ENCODE measurements at places on chromosomes 5 and 9.

DNA sequence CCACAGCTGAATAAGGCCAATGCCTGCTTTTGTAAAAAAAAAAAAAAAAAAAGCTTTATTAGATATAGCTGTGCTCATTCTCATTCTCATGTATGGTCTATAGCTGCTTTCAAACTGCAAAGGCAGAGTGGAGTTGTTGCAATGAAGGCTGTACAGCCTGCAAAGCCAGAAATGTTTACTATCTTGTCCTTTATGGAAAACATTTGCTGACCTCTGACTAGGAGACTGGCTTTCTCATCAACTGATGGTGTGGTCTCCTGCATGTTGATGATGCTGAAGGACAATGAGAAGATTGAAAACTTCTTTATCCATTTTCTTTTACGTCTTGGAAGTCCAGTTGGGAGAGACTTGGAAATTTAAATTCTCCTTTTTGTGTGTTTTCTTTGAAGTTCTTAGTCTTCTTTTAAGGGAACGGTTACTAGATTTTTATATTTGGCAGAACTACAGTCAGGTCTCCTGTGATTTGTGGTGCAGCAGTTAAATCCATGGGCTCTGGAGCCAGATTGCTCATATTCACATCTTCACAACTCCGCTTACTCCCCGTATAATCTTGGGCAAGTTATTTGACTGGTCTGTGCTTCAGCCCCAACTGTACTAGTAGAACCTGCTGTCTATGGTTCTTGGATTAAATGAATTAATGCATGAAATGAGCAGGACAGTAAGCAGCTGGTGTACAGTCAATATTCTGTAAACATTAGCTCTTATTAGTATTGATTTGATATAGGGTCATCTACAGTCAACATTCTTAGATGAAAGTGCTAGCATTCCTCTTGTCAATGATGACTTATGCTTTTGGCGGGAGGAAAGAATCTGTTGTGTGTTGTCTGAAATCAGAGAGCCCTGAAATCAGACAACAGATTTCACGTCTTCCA is 39.7 kb upstream of the BASP1 start:
- DNase-seq: no peak

- DNase-seq: no peak
Measured at GRCh38 chr5:66551945-66552344, 44.2 kb upstream of the MAST4 start.

- no peak for DNase-seq
Measured at GRCh38 chr5:35863159-35863558, 6.5 kb downstream of the IL7R start.

DNA sequence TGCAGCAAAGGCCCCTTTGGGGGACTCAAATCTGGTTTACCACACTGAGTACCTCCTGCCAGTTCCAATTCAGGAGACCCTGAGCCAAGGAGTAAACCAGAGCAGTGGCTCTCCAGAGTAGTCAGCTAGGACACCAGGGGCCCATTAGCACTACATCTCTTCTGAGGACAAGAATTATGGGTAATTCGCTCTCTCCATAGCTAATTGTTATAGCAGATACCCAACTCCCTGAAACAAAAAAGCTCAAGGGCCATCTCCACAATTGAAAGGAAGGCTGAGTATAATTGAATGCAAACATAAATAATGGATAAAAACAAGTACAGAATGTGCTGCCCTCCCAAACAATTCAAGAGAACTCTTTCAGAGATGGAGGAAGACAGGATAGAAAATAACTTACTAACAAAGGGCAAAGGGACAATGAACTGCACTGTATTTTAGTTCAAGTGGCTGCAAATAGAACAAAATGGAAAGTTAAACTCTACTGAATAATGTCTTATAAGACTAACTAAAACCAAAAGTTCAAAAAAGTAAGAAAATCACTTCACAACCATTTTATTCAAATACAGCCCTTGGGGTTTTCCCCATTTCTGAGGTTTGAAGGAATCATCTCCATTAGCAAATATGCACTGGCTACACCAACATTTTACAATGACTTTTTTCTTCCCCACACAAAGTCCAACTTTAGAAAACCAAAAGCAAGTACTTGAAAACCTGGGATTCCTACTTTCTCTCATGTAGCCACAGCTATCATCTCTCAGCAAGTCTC is 118.8 kb downstream of the SIL1 start:
- DNase-seq: no peak

DNA sequence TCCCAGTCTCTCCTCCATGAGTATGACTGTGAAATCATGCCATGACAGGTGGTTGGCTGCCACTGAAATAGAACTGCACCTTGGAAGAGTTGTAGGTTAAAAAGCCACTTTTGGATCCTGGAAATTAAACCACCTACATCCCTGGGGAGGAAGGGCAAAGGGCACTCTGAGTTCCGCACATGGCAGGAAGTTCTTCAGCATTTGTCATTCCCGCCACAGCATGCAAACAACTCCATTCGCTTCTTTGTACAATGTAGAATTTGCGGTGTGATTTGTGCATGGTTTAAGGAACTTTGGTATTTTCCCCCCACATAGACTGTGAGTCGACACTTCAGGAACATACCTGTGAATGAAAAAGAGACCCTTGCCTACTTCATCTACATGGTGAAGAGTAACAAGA is 9.8 kb downstream of the SAP30L start:
- no peak for DNase-seq

GRCh38 chr5:167245868-167246267 is 1045.6 kb upstream of the WWC1 start:
- DNase-seq: no peak

DNA sequence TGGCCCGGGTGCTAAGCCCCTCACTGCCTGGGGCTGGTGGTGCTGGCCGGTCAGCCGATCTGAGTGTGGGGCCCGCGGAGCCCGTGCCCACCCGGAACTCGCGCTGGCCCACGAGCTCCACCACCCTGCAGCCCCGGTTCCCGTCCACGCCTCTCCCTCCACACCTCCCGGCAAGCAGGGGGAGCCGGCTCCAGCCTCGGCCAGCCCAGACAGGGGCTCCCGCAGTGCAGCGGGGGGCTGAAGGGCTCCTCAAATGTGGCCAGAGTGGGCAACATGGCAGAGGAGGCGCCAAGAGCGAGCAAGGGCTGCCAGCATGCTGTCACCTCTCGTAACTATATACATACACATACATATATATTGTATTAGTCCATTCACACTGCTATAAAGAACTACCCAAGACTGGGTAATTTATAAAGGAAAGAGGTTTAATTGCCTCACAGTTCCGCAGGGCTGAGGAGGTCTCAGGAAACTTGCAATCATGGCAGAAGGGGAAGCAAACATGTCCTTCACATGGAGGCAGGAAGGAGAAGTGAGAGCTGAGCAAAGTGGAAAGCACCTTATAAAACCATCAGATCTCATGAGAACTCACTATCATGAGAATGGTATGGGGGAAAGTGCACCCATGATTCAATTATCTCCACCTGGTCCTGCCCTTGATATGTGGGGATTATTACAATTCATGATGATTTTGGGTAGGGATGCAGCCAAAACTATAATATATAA is 56.8 kb downstream of the LIX1 start:
- no peak for DNase-seq

GRCh38 chr5:58185801-58186200 is 274.1 kb downstream of the PLK2 start:
- no peak for DNase-seq

Data from effector CD4-positive, alpha-beta T cell (primary cell).